ENCODE measurements at places on chromosomes 11 and 22.
A peak's percentile ranks its signal among the peaks of the same experiment; 100 is the strongest.

DNA sequence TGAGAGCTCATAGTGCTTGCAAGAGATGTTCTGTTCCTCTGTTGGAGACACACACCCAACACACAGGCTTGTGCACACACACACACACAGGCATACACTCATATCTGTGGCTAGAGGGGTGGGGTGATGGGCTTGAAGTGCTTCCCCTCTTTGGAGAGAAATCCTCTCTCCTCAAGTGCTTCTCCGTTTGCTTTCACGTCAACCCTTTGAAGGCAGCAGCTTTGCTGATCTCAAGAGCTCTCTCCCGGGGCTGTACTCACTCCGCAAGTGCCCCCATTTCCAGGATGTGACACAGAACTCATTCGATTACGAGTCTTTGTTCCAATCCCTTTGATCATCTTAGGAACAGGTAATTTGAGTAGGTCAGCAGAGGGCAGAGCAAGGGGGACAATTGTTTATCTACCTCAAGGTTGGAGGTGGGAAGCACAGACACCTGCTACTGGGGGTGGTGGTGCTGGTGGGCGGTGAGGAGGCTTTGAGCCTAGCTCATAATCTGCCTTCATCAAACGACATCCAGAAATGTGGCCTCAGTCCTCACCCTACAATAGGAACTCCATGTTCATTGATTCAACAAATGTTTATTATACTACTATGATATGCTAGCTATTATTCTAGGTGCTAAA lies 529.8 kb upstream of the CADM1 start:
- DNase-seq, result no peak

- DNase-seq, result no peak
Observed at GRCh38 chr11:111812211-111812610, 46.0 kb upstream of the PPP2R1B start.

GRCh38 chr11:83528877-83529276 lies 242.7 kb upstream of the CCDC90B start:
- DNase-seq, result no peak

- no peak for DNase-seq
Observed at GRCh38 chr11:75812542-75813040, 2.4 kb upstream of the UVRAG start.

- no peak for DNase-seq
Observed at GRCh38 chr11:122642971-122643370, 12.6 kb upstream of the UBASH3B start.

- DNase-seq, result no peak
Observed at GRCh38 chr22:33835265-33835664, 85.0 kb downstream of the LARGE1 start.

DNA sequence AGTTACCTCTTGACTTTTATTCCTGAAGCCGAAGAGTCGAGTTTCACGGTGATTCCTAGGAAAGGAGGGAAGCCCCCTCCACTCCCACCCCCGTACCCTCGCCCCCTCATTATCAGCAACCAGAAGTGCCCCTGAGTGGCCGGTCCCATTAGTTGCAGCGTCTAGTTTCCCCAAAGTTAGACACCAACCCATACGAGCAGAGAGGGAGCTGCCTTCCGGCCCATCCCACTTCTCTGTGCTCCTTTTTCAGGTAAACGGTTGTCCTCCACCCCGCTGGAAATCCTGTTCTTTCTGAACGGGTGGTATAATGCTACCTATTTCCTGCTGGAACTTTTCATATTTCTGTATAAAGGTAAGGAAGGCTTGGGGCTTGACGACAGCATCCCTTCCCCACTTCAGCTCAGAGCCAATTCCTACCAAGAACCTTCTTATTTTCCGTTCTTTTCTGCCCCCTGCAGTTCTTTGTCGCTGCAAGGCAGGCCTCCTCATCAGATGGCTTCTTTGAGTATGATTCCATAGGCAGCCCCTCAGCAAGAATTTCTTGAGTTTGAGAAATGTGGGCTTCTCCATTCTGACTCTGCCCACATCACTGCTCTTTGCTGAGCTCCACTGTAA lies 701 bp downstream of the TMEM216 start:
- DNase-seq, result no peak

- no peak for DNase-seq
Observed at GRCh38 chr11:86101941-86102407, 33.1 kb upstream of the PICALM start.

DNA sequence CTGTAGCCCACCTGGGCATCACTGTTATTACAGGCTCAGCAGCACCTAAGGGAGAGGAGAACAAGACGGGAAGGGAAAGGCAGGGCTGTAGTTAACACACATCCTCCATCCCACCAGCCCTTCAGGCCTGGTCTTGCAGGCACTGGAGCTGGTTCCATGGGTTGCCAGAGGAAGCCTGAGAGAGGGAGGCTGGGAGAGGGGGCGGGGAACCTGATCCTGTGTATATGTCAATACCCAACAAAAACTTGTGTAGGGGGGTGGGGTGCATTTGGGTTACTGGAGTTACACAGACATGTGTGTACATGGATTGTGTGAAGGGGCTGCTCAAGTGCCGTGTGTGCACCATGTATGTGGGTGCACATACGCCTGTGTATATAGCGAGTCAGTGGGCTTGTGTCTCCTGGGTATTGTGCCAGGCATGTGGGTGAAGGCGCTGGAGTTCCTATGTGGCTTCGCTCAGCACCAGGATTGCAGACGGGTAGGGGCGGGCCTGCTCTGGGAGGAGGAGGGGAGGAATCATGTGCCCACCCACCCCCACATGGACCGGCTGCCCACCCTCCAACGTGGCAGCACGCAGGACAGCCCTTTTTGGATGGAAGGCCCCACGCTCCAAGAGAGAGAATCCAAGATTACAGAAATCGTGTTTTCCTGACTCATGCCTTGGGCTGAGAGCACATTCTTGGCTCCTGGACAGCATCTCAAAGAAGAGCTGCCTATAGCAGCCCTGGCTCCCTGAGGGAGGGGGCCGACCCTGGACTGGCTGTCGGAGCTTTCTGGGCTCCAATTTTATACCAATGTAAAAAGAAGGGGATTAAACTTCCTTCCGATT lies 4.2 kb upstream of the SERPINH1 start:
- no peak for DNase-seq

GRCh38 chr11:12114193-12115033 lies 4.0 kb downstream of the MICAL2 start:
- no peak for DNase-seq

DNA sequence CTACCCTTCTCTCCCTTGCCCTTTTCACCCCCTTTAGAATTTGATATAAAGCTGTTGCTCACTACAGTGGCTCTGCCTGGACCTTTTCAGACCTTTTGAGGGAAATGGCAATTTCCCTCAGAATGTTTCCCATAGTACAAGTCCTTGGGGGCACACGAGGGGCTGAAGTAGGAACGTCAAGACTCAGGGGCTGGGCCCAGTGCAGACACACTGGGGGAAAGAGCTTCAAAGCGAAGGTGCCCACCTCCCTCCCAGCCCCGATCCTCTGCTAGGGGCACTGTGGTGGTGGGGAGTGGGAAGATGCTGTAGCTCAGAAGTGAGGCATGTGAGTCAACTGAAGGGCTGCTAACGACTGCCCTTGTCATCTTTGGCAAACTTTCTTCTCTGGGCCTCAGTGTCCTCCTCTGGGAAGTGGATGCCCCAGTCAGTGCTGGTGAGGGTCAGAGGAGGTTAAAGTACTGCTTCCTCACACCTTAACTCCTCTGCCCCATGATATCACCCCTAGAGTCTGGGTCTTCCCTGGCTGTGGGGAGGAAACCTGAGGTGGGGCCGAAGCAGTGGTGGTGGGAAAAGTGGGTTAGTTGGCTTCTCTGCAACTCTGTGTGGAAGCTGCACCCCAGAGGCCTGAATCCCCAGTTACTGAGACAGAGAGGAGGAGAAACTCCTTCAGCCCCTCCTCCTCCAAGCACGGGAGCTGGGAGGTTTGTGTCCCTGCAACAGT lies 425.3 kb upstream of the B3GAT1 start:
- DNase-seq, result no peak

DNA sequence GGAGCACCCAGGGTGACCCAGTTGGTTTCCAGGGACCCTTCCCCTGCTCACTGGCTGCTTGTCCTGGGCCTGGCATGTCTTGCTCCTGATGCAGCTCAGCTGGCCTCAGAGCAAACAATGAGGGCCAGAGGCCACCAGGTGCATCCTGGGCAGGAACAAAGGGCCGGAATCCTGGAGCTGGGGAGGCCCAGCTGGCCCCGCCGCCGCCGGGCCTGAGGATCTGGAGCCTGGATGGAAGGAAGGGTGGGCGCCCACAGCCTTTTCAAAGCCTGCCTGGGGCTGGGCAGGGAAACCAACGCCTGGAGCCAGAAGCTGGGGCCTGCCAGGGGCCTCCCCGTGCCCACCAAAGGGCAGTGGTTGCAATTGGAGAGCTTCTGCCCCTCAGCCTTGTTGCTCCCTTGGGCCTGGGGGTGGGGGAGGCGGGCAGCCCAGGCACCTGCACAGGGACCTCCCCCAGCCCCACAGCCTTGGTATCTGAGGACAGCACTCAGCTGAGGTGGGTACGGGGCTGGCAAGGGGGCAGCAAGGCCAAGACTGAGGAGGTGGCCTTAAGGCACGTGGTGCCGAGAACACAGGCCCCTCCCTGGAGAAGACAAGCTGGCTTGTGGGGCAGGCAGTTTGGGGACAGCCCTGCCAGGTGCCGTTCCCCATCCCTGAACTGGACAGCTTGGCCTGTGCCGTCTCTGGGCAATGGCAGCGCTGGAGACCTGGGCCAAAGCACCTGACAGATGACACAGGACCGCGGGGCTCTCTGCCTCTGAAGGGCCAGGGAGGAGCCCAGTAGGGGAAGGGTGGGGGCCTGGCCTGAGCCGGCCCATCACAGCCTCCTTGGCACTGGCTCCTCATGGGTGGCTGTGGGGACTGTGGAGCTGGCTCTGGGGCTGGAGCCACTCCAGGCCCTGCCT lies 7.1 kb upstream of the ADORA2A start:
- DNase-seq, result no peak

DNA sequence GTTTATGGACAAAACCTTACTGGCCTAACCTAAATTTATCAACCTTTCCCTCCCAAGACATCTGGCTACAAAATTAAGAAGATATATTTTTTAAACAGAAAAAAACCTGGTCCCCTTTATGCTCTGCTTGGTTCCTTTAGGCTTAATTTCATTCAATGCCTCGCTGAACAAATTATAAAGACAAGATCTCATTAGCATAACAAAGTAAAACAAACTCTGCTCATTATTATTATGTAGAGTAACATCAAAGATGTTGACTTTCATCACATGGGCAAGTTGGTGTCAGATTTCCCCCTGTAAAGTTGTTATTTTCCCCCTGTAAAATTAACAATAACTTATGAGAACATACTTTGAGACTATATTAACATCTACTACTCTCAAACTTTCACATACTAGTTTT lies 11.0 kb downstream of the RRAS2 start:
- DNase-seq, result no peak

DNA sequence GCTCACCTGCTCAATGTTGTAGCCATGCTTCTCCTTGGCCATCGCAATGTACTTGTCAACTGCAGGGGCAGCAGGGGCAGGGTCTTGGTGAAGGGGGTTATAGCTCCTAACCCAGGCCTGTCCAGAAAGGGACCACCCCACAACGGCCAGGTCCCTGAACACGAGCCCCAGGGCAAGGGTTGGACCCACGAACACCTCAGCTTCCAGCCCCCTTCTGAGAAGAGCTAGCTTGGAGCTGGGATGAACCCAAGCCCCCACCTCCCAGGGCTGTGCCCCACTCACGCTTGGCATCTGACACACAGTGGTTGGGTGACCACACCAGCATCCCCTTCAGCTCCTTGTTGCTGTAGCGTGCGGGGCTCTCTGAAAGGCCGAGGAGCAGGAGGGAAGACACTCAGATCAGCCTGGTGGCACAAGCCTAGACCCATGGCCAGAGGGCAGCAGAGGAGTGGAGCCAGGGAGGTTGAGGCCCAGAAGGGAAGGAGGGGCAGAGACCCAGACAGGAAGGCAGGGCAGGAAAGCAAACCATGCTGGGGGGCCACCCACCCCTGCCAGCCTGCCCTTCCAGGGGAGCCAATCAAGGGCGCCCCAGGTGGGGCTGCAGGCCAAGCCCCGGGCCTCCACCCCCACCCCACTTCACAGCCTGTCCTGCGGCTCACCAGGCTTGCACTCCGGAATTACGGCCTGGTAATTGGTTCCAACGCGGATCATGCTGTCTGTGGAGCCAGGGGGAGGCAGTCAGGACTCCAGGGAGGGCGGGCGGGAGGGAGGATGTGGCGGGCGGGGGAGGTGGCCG lies 1.9 kb downstream of the RCOR2 start:
- DNase-seq, result no peak

GRCh38 chr22:40363059-40363458 lies 7.3 kb upstream of the SGSM3 start:
- no peak for DNase-seq

DNA sequence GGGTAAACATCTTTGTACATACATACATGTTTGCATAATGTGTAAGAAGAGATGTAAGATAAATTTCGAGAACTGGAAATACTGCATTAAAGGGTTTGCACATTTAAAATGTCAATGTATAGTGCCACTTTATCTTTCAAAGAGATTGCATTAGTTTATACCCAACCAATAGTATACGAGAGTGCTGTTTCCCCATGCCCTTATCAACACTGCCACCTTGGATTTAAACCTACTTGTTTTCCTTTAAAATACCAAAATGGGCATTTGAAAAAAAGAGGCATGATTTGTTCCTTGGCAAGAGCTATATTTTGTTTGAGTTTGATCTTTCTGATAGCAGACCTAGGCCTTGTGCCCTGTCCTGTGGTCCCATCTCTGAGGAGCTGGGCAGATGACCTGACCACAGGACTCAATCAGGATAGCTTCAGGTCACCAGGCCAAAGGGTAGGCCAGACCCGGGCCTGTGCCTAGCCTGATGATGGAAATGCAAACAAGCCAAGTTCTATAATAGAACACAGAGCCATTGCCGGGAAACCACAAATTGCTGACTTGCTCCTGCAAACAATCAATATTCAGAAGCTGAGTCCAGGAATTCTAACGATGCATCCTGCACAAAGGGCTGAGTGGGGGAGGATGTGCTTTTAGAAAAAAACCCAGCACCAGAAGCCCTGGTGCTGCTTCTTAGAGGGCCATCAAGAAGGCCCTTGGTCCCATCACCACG lies 16.9 kb upstream of the ALG8 start:
- no peak for DNase-seq

DNA sequence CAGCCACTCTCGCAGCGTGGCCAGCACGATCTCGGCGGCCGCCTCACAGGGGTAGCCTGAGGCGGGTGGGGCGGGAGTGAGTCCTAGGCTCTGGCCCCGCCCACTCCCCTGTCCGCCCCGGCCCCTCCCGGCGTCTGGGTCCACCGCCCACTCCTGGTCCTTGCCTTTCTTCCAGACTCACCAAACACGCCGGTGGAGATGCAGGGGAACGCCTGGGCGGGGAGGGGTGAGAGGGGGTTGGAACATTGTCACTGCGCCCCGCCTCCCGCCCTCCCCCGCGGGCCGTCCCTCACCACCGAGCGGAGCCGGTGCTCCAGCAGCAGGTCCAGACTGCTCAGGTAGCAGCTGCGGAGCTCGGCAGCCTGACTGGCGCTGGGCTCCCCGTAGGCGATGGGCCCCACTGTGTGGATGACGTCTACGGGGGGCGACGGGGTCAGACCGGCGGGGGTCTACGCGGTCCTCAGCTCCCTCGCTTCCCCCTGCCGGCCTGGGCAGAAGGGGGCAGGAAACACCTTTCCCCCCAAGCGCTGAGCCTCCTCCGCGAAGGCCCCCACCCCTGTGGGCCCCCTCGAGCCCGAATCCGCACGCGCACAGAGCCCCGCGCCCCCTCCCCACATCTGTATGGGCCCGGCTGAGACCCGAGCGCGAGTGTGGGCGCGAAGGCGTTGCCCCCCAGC lies 13.2 kb downstream of the OTUB1 start:
- peak; percentile 65 for DNase-seq
